Kidney (tissue), 22 donors: ENCODE measurements at places on chromosomes 12 and 14.

DNA sequence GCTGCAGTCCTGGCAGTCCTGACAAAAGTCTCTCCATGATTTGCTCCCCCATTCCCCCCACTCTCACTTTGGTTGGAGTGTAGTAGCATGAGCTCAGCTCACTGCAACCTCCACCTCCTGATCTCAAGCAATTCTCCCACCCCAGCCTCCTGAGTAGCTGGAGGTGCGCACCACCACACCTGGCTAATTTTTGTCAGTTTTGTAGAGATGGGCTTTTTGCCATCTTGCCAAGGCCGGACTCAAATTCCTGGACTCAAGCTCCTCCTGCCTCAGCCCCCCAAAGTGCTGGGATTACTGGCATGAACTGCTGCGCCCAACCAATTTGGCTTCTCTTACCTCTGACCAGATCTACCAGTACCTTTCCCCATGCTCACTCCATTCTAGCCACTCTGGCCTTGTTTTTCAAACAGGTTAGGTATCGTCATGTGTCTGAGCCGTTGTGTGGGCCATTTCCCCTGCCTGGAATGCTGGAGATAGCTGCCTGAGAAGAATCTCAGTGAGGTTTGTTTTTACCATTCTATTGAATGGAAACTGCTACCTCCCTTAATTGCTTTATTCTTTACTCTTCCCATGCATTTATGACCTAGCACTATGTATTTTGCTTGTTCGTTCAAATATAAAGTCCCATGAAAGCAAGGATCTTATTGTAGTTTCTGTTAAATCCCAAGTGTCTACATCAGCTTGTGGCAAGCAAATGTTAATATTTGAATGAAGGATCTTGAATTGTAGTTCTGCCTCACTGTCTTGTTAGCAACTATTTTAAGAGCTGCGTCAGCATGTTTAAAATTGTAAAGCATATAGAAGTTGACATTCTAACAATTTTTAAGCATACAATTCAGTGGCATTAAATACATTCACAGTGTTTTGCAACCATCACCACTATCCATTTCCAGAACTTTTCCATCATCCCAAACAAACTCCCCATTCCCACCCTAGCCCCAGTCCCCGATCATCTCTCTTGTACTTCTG is 39.7 kb downstream of the CPSF6 start:
- no peak for DNase-seq

DNA sequence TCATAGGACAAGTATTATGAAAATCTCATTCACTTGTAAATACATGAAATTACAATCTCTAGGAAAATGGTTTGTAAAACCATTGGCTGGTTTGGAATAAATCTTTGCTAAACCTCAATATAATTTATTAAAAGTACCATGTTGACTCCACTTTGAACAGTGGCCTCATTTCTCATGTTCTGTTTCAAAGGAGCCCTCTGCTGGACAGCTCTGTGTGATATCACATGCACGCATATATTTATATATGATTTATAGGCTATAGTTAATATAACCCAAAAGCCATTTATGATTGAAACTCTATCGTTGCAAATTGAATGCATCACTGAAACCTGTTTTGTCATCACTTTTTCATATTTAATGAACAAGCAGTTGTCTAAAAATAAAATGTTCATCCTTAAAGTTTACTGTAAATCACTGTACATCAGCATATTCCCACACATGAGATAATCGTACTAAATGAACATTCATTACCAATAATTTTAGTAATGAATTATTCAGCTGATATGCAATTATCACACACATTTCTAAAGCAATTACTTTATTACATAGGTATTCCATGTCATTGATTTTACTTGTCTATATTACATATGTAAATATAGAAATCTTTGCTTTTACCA is 493.8 kb downstream of the NPAS3 start:
- DNase-seq = no peak

- DNase-seq = no peak
Measured at GRCh38 chr12:22034709-22035506, 11.1 kb upstream of the CMAS start.

GRCh38 chr12:21710958-21711775 is 53.5 kb upstream of the LDHB start:
- DNase-seq = no peak

DNA sequence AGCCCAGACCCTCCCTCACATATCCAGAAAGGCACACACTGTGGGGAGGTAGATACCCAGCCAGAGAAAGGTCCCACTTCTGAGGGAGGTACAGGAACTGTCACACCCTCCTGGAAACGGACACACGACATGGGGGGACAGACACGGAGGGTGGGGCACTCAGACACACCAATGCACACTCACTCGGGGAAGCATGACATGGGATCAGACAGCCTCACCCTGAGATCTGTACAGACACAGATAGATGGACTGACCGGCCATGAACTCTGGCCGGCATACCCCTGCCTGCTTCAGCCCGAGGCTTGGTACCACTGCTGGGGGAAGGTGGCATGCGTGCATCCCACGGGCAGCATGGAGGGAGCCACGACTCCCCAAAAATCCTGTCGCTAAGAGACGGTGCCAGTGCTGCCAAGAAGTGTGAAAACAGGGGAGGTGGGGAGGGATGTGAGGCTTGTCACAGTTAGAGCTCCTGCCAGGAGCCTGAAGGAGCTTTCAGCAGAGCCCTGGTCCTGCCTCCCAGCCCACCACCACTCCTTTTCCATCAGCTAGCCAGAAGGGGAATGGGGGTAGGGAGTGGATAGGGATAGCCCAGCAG is 571 bp downstream of the CPNE6 start:
- DNase-seq = no peak

DNA sequence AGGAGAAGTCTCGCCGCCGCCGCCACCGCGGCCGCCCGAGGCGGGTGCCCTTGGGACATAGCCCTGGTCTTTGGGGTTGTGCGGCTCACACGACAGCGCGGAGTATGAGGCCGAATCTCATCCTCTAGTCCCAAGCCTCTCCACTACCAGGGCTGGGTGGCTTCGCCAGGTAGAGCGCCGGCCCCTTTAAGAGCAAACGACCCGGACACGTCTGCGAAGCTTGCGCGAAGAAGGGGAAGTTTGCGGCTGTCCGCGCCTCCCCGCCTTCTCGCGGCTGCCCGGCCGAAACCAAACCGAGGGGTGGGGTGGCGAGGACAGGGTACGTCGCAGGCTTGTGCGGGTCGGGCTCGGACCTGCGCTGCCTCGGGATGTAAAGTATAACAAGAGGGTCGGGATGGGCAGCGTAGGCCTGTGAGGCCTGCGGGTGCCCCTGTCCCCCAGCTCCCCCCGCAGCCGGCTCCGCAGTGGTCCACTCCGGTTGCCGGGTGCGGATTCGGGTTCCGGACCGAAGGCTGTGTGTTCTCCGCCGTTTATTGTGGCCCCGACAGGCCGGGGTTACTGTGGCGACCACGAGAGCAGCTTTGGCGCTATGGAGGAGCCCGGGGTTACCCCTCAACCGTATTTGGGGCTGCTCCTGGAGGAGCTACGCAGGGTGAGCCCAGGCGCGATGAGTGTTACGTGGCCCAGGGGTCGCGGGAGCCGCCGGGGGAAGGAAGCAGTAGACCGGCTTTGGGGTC is 33.3 kb downstream of the MIA2 start:
- DNase-seq = peak; percentile 93

- DNase-seq = no peak
Measured at GRCh38 chr12:50065726-50066310, 8.4 kb downstream of the ASIC1 start.
